ENCODE measurements at places on chromosomes 2 and 18.

DNA sequence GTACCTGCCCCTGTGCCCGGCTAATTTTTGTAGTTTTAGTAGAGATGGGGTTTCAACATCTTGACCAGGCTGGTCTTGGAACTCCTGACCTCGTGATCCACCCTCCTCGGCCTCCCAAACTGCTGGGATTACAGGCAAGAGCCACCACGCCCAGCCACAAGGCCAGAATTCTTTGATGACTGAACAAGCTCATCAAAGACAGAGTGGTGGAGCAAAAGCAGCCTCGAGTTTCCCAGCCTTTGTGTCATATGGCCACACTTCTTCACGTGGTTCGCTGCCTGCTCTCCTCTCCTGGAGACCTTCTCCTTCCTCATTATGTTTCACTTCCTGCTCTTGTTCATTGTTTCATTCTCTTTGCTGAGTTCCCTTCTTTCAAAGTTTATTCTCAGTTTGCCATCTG, 9.9 kb upstream of the NPC1 start:
- DNase-seq, result no peak

DNA sequence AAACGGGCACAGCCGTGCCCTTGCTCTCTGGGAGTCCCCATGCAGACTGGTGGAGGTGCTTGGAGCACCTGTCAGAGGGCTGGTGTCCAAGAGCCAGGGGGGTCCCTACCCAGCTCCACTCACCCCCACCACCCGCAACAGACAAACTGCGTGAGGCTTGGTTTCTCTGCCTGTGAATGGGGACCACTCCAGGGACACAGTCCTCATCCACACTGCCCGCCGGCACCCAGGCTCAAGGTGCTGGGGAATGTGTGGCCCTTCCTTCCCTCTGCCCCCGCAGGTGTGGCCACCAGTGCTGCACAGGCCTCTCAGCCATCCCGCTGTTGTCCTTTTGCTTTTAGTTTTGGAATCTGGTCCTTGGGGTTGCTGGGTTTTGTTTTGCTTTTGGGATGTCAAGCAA, 136.5 kb upstream of the ZNF236 start:
- DNase-seq, result no peak

DNA sequence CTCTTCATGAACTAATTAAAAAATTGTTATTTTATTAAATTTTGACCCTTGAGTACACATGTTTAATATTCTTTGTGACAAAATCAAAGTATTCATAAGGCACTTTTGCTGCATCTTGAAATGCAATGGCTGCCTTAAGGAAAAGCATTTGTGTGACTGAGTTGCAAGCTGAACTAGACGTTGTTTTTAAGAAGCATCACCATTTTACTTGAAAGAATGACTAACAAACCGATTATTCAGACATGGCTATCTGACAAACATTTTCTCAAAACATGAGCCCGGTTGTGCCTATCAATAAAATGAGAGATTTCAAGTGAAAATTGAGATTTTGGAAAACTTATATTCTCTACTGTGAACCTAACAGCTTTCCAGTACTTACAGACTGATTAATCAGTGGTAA, 2.8 kb downstream of the GCFC2 start:
- no peak for DNase-seq

- DNase-seq, result no peak
These were observed 105.4 kb downstream of the KCNH7 start for GRCh38 chr2:162732946-162733698.

DNA sequence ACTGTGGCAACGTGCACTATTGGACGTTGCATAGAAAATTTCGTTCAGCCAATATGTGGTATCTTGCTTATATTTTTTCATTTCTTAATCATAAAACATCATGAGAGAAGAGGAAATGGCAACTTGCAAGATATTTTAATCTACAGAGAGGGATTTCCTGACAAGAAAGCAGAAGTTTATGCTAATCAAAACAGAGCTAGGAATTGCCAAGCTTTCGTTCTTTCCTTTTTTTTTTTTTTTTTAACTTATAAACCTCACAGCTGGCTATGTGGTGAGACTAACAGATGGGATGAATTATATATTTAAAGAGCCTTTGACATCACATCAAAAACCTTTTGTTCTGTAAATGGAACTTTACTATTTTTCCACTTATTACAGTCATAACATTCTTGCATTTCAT, 1136.9 kb upstream of the TMEFF2 start:
- no peak for DNase-seq

DNA sequence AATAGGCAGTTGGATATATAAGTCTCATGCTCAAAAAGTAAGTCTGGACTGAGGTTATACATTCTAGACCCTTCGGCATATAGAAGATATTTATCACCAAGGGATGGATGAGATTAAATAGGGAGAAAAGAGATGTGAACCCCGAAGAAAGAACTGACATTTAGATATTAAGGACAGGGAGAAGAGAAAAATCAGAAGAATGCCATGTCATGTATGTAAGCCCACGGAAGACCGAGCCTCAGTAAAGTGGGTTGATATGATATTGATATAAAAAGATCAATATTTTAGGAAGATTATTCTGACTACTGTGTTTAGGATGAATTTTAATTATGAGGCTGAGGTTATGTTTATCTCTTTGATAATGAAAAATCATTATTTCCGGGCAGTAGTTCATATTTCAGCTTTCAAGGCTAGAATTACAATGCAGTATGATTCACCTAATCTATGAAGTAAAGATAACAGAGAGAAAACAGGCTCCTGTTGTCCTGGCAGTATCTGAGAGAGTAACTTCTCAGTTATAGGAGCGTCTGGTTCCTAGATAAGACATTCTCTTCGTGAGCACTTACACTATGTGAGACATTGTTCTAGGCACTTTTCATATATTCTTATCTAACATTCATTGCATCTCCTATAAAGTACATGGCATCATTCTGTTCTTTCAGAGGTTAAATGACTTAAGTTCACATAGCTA, 83.0 kb downstream of the UBR3 start:
- DNase-seq, result no peak

- no peak for DNase-seq
These were observed 65.1 kb downstream of the PTGR3 start for GRCh38 chr18:75143851-75144250.

DNA sequence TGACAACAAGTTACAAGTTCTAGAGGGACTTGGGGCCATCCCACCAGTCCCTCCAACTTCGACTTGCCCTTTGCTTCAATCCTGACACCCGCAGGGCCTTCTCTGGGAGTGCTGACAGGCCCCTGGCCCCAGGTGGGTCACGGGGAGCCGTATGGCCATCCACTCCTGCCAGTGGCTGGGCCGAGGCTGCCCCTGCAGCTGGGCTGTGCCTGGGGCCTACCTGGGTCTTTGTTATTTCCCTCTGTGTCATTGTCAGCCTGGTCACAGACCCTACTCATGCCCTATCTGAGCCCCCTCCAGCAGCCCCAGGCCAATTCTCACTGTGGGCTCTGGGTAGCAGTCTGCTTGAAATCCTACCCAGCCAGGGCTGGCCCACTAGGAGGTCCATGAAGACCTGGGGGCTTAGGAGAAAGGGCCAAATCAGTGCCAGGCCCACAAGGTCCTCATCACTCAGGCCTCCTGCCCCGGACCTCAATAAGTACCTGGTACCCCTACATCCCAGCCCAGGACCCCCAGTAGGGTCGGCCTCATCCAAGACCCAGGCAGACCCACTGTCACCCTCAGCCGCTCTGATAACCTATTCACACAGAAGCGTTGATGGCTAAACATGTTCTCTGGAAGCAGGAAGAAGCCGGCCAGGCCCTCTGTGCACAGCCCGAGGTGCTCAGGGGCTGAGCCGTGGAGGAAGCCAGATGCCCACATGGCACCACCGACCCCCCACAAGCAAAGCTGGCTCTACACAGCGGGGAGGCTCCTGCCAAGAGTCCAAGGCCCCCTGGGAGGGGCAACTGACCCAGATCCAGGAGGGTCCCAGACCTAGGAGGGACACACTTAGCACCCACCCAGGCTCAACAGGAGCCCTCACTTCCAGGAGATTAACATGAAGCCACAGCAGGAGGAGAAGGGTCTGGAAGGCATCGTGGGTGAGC, 57.7 kb downstream of the BIN1 start:
- no peak for DNase-seq

- DNase-seq, result no peak
These were observed 30.3 kb upstream of the TAF1B start for GRCh38 chr2:9812945-9813311.

DNA sequence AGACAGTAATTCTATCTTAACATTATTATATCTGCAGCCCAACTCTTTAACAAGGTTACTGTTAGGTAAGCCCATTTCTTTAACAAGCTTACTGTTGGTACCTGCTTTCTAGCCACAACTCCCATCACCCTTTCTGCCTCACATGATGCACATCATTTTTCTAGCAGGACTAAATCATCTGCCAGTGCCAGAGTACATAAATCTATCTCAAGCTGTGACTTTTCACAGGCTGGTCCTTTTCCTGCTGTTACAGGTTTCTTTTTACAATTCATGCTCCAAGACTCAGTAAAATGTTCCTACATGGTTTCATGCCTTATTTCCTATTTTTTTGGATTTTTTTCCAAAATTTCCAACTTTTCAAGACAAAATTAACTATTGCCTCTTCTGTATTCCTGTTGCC, 30.4 kb upstream of the ZC3H15 start:
- no peak for DNase-seq

GRCh38 chr18:38243291-38243690, 677.7 kb upstream of the CELF4 start:
- no peak for DNase-seq

GRCh38 chr18:354471-354870, 86.6 kb upstream of the THOC1 start:
- no peak for DNase-seq

DNA sequence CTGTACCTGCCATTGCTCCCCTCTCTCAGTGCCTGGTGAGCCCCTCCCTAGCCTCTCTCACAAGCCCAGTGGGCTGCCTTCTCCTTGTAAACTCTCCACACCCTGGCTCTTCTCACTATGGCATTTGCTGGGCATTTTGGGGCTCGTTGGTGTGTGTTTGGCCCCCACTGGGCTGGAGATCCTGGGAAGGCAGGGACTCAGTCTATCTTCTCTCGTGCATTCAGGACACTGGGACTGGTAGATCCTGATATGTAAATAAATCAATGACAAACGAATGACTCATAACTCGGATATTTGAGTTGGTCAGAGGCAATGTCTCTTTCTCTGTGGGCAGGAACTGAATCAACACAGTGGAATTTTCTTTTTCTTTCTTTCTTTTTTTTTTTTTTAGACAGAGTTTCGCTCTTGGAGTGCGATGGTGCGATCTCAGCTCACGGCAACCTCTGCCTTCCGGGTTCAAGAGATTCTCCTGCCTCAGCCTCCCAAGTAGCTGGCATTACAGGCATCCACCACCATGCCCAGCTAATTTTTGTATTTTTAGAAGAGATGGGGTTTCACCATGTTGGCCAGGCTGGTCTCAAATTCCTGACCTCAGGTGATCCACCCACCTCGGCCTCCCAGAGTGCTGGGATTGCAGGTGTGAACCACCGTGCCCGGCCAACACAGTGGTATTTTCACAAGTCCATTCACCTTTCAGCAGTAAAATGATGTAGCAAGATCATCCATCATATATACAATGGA, 144.6 kb upstream of the SPRED2 start:
- no peak for DNase-seq

DNA sequence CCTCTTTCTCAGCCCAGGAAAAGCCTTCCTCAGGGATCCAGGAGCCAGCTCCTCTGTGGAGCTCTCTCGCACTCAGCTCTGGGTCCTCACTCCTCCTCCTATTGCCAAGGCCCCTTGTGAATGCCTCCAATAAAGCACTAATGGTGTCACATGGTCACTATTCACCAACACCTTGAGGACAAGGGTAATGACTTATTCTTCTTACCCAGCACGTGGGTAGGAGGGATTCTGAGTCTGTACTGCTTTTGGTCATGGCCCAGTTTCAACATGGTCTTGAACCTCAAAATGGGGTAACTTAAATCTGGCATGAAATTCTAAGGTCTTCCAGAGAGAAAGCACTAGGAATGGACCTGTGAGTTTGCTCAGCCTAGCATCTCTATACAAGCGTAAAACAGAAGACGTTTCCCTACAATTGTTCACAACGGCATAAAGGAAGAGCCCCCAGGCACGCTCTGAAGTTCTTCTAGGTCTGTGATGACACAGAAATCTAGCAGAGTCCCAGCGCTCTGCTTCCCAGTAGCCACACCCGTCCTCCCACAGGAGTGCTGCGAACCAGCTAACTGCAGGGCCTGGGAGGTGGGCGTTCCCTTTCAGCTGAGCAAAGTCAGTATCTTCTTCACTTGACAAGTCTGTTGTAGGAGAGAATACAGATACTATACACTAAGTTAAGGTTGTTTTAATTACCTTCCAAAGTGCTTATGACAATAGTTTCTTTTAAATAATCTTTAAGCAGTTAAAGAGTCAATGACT, 14.6 kb upstream of the KIDINS220 start:
- DNase-seq, result no peak

- no peak for DNase-seq
These were observed 73.4 kb downstream of the INPP4A start for GRCh38 chr2:98518101-98518500.

DNA sequence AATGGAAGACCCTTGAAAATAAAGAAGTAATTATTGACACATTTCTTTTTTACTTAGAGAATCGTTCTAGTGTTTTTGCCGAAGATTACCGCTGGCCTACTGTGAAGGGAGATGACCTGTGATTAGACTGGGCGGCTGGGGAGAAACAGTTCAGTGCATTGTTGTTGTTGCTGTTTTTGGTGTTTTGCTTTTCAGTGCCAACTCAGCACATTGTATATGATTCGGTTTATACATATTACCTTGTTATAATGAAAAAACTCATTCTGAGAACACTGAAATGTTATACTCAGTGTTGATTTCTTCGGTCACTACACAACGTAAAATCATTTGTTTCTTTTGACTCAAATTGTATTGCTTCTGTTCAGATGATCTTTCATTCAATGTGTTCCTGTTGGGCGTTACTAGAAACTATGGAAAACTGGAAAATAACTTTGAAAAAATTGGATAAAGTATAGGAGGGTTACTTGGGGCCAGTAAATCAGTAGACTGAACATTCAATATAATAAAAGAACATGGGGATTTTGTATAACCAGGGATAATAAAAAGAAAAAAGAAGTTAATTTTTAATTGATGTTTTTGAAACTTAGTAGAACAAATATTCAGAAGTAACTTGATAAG, 3.3 kb downstream of the PMAIP1 start:
- no peak for DNase-seq

DNA sequence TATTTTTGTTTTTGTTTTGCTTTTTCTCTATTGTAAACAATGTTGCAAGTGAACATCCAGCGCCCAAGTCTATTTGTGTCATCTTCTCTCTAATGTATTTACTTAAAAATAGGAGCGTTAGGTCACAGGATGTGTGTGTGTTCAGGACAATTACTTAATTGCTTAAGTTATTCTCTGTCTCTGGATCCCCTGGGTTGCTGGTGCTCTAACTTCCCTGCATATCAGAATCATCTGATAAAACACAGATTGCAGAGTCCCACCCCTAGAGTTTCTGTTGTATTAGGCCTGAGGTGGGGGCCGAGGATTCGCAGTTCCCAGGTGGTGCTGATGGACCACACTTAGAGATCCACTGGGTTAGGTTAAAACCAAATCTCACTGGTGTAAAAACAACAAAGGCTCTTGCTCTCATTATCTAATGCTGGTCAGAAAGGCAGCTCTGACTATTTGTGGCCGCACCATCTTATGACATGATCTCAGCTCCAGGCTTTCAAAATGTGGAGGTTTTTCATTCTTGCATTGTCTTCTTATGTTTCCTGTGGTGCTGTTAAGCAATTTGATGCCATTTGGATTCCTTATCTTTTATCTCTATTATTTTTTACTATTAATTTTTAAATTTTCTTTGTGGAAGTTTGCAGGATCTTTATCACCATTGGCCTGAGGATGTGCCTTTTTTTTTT, 87.7 kb downstream of the CLIP4 start:
- DNase-seq, result no peak
